ENCODE measurements at places on chromosomes 4 and X.

- DNase-seq, result no peak
Observed at GRCh38 chr4:54708339-54709279, 50.9 kb downstream of the KIT start.

DNA sequence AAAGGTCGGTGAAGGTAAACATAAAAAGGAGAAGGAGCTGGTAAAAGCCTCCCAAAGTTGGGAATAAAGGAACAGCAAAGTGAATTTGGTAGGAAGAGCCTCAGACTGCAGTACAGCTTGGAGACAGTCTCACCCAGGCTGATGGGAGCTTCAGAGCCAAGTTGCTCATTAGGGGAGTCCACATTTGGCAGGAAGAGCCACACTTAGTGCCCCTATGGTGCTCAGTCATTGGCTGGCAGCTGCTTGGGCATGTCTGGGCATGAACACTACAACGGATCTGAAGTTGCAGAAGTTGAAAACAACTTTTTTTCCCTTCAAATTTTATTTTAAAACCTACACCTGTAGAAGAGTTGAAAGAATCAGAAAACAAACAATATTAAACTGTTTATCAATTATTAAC is 2497.3 kb downstream of the ARAP2 start:
- no peak for DNase-seq

DNA sequence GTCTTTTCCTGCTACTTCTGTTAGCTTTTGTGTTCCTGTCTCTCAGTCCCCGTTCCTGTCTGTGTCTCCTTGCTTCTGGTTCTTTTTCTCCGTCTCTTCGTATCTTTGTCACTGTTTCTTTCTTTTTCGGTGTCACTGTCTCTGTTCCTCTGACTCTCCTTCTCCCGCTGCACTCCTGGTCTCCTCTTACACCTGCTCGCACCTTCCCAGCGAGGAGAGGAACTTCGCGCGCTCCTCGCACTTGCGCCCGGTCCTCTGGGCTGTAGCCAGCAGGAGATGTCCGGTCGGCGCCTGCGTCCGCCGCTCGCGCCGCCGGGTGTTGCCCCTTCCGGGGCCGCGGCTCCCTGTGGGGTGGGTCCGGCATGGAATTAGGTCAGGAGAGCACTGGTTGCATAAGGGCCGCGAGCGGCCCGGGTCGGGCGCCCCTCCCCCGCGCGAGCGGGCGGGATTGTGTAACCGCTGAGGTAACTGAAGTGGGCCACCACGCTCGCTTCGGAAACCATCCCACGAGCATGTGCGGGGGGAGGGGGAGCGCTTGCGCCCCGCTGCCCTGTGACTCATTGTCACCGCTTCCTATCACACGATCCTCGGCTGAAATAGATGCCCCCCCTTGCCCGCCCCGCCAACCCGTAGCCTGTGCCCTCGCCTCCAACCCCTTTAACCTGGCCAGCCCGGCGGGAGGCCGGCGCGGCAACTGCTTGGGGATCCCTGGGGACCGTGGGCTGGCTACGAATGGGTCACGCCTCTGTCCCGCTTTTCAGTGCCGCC is 1.6 kb downstream of the LONRF3 start:
- DNase-seq, result peak; percentile 72

- no peak for DNase-seq
Observed at GRCh38 chr4:25749150-25749794, 93.6 kb downstream of the SLC34A2 start.

- DNase-seq, result no peak
Observed at GRCh38 chr4:183038436-183038835, 60.6 kb upstream of the WWC2 start.

- no peak for DNase-seq
Observed at GRCh38 chr4:188942606-188943005, 803.4 kb downstream of the TRIML1 start.

DNA sequence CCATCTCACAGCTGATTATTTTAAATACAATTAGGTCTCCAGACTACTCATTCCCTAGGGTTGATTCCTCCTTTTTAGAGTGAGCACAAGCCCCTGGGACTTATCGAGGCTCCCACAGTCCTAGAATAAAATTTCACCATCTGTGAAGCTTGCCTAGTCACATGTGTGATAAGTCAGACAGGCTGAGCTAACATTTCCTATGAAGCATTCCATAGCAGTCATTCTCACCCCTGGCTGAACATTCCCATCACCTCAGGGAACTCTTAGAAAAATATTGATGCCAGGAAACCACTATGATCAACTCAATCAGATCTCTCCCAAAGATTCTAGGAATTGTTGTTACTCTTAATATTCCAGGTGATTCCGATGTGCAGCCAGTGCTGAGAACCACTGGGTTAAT is 37.7 kb downstream of the ARHGEF9 start:
- DNase-seq, result no peak
